ENCODE measurements at places on chromosomes 6 and 20.
A peak's percentile ranks its signal among the peaks of the same experiment; 100 is the strongest.

GRCh38 chr6:135498185-135498841 is 773 bp upstream of the AHI1 start:
- DNase-seq: peak; percentile 83

DNA sequence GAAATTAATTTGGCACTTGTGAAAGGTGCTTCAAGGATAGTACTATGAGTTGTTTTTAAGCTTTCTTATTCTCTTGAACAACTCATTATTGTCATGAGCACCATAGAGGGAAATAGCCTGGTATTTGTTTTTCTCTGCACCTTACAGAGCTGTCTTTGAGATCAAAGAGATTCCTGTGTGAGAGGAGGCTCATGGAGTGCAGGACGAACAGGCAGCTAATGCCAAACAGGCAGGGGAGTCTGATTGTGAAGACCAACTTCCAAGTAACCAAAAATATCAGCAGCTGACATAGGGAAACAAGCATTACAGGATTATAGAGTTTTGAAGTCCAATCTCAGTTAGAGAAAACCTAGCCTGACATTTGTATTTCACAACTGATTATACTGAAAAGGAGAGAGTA is 110.6 kb upstream of the TENT5A start:
- DNase-seq: no peak

DNA sequence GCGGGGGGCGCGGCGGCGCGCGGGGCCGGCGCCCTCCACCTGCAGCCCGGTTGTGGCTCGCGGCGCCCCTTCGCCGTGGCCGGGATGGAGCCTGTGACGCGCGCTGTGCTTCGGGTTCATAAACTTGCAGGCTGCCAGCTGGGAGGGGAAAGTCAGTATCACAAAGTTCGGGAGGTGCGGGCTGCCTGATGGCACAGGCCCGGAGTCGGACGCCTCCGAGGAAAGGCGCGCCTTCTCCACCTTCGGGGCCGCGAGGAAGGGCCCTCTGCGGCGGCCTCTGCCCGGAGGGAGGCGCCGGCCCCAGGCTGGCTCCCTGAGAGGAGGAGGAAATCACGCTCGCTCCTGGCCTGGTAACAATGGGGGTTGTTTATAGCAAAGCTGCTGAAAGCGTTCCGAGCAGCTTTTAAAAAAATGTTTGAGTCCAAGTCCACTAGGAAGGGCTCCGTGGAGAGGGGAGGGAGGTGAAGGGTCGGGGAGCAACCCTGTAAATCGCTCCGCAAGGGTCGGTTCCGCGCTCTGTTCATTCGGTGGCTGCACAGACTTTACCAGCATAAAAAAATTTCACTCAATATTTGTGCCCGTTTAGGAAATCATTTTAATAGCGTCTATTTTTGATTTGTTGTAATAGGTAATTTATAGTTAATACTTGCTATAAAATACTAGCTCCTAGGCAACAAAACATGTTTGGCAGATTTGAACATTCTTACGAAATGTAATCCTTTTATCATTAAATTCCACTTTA is 1.0 kb downstream of the AFDN start:
- peak; percentile 38 for DNase-seq

DNA sequence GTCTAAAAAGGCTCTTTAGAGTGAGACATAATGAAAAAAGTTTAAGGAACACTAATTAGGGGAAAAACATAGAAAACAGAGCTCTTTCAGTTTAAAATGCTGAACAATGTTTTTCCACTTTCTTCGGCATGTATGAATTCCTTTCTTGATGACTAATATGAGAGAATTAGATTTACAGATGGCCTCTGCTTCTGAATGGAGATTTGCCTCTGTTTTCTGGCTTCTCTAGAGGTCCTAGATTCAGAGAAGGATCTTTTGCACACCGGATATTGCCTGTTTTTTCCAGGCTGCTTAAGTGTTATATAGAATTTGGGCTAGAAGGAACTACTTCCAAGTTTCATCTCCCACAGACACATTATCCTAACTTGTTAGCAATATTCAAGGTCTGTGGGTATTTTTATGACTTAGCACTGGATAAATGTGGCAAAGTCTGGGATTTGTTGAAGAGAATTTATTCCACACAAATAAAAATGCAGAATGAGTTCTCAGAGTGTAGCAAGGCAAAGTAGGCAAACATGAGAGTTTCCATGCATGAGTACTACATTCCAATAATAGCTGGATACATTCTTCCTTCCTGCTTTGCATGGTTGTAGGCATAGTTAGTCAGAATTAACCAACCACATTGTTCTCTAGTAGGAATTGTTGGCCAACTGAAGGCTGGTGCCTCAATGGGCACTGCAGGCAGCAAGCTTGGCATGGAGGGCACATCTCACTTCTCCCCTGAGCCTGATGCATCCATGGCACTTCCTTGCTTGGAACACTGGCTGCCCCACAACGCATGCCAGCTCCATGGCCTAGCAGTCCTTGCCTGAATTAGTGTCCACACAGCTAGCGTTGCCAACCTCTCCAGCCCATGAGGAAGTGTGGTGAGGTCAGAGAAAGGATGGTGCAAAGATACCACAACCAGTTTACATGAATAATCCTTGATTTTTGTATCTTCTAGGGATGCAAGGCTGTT is 224.2 kb downstream of the CLIC5 start:
- no peak for DNase-seq

DNA sequence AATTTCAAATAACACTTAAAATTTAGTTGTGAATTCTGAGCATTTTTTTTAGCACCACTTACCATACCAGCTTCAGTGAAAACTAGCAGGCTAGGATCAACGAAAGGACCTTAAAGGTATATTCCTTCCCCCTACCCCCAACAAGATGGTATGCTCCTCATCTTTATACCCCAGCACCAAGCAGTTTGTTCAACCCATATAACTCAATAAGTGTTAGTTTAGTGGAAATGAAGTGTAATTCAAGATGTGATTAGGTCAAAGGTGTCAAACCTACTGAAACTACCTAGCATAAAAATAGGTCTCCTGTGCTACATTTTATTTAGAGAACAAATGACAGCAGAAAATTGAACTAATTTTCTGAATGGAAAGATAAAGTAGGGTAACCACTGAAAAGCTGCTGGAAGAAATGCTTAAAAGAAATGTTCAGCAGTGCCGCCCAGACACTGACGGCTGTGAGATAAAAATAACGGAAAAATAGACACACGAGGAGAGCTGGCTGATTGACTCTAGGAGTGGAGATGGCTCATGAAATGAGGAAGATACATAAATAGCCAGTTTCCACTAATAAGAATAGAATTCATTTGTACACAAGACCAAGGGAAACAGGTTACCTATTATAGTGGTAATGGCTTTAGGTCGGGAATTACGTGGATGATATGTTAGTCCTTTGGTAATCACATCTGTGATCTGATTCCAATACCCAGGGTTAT is 94.8 kb downstream of the IPCEF1 start:
- DNase-seq: no peak

GRCh38 chr6:40755749-40756452 is 168.7 kb upstream of the LRFN2 start:
- DNase-seq: no peak

- DNase-seq: no peak
Measured at GRCh38 chr6:140178935-140179334, 804.5 kb upstream of the CITED2 start.

Measured in LoVo (cell line).